H1 (cell line): ENCODE measurements at places on chromosomes 1 and 21.

GRCh38 chr1:239590556-239590955 is 204.2 kb downstream of the CHRM3 start:
- H3K4me1 ChIP-seq: no peaks in the 10 kb centered on the region
- H3K27ac ChIP-seq: no peak overlapping the region
- H3K4me3 ChIP-seq: no peak overlapping the region
- DNase-seq: no peak
- H3K27me3 ChIP-seq: no peaks in the 10 kb centered on the region

DNA sequence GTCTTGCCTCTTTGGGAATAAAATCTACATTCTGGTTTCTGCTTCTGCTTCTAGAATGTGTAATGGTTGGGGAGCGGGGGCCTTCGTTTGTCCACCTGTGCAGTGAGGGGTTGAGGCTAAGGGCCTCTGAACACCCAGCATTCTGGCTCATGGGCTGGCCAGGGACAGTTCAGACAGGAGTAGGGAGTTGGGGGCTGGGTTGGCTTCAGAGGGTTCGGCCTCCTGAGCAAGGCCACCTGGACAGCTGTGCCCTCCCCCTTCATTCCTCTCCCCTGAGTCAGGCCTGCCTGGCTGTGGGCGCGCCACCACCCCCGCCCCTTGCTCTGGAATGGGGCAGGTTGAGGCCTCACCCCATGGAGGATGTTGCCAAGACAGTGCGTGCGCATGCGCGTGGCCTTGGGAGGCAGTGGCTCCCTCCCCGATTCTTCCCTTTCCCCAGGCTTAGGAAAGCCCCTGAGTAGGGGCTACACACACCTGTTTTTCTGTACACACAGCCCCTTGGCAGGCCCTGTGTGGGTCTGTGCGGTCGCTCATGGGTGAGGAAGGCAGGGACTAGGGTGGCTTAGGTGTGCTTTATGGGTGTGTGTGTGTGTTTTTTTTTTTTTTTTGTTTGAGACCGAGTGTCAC is 57.0 kb downstream of the YARS1 start:
- peak overlapping the region; percentile 49 for H3K4me3 ChIP-seq
- H3K27ac ChIP-seq: peak overlapping the region; percentile 87
- peak; percentile 99 for DNase-seq
- H3K27me3 ChIP-seq: no peaks in the 10 kb centered on the region

DNA sequence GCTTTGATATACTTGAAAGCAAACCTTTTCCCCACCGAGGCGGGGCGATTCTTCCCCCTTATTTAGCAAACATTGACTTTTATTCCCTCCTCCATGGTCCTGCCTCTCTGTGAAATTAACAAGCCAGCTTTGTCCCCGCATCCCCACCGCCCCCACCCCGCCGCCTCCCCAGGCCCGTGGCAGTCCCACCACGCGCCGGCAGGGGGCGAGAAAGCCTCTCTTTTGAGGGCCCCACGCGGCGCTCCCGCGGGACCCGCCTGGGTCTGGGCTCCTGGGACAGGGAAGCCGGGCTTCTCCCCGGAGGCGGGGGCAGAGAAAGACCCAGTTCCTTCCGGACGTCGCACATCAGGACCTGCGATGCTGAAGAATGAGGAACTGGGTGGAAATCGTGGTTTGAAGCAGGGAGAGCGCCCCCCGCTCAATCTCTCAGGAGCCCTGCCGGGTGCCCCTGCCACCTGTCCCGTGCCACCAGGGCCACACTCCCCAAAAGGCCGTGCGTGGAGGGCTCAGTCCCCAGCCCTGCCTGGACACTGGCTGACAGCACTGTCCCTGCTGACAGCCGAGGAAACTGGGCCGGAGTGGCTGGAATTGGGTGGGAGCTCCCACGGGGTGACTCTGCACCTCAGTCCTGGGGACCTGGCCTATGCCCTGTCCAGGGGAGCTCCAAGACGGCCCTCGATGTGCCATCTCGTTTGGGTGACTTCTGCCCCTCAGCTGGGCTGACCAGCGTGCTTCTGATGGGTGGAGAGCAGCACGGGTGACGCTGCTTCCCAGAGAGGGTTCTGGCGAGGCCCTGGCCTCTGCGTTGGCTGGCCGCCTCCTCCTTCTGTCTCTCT is 8.6 kb upstream of the ACTRT2 start:
- H3K4me1 ChIP-seq: no peaks in the 10 kb centered on the region
- DNase-seq: peak; percentile 77
- H3K36me3 ChIP-seq: no peaks in the 10 kb centered on the region
- no peaks in the 10 kb centered on the region; the same call in 1 of the 2 replicates for H3K27me3 ChIP-seq
- no peak overlapping the region for H3K4me3 ChIP-seq

- no peak for DNase-seq
- H3K27me3 ChIP-seq: no peaks in the 10 kb centered on the region
- H3K4me3 ChIP-seq: no peak overlapping the region
- no peaks in the 10 kb centered on the region for H3K36me3 ChIP-seq
Measured at GRCh38 chr21:14752345-14752909, 206.3 kb upstream of the SAMSN1 start.

DNA sequence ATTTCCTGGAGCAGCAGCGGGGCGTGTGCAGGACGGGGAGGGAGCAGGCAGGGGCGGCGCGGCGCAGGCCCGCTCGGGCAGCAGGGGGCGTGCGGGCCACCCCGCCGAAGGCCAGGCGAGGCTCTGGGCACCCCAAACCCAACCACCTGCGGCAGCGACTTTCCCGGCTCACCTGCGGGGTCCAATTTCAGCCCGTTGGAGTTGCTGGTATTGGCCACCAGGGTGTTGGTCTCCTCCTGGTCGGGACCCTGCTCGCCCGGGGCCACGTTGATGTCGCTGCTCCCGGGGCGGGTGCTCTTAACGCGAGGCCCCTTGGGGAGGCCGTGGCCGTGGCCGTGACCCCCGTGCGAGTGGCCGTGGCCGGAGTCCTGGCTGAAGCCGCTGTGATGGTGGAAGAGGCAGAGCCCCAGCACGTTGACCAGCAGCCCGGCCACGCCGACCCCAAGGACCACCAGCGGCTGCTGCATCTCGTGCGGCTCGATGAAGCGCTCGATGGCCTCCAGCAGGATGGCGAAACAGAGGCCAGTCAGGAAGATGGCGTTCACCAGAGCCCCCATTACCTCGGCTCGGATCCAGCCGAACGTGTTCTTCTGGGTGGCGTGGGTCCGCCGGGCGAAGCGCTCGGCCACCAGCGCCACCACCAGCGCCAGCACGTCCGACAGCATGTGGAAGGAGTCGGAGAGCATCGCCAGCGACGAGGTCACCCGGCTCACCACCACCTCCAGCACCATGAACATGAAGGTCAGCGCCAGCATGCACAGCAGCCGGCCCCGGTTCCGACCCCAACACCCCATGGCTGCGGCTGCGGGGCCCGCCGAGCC is 932 bp downstream of the SLC30A1 start:
- no peaks in the 10 kb centered on the region for H3K4me1 ChIP-seq
- H3K4me3 ChIP-seq: peak overlapping the region; percentile 92
- peak; percentile 53 for DNase-seq
- H3K36me3 ChIP-seq: peaks cover 29% of the 10 kb centered on the region; the same call in 1 of the 2 replicates
- H3K27me3 ChIP-seq: no peaks in the 10 kb centered on the region
- H3K27ac ChIP-seq: no peak overlapping the region

GRCh38 chr1:28118640-28119307 is 30.4 kb upstream of the EYA3 start:
- H3K36me3 ChIP-seq: no peaks in the 10 kb centered on the region
- no peak overlapping the region for H3K27ac ChIP-seq
- H3K27me3 ChIP-seq: no peaks in the 10 kb centered on the region
- DNase-seq: no peak
- H3K4me1 ChIP-seq: no peaks in the 10 kb centered on the region

GRCh38 chr1:10856863-10857598 is 60.6 kb upstream of the CASZ1 start:
- peaks cover 15% of the 10 kb centered on the region for H3K4me1 ChIP-seq
- H3K27ac ChIP-seq: no peak overlapping the region

DNA sequence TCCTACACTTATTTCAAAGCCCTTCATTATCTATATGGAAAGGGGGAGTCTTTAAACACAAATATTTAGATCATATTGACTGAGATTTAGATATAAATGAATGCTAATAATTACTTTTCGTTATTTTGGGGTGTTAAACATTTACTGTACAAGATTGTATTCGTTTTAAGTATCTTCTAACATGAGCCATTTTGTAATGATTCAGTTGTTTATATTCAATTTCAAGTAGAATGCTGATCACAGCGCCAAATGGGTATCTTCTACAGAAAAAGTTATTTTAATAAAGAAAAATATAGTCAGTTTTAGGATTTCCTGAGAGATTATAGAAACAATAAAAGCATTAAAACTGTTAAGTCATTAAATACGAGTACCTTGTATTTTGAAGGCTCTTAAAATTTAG is 104.5 kb upstream of the HNRNPU start:
- peaks cover 9% of the 10 kb centered on the region; the same call in 1 of the 2 replicates for H3K4me1 ChIP-seq
- H3K4me3 ChIP-seq: peak overlapping the region; percentile 65; the same call in 1 of the 2 replicates
- no peak overlapping the region for H3K27ac ChIP-seq
- H3K27me3 ChIP-seq: no peaks in the 10 kb centered on the region

DNA sequence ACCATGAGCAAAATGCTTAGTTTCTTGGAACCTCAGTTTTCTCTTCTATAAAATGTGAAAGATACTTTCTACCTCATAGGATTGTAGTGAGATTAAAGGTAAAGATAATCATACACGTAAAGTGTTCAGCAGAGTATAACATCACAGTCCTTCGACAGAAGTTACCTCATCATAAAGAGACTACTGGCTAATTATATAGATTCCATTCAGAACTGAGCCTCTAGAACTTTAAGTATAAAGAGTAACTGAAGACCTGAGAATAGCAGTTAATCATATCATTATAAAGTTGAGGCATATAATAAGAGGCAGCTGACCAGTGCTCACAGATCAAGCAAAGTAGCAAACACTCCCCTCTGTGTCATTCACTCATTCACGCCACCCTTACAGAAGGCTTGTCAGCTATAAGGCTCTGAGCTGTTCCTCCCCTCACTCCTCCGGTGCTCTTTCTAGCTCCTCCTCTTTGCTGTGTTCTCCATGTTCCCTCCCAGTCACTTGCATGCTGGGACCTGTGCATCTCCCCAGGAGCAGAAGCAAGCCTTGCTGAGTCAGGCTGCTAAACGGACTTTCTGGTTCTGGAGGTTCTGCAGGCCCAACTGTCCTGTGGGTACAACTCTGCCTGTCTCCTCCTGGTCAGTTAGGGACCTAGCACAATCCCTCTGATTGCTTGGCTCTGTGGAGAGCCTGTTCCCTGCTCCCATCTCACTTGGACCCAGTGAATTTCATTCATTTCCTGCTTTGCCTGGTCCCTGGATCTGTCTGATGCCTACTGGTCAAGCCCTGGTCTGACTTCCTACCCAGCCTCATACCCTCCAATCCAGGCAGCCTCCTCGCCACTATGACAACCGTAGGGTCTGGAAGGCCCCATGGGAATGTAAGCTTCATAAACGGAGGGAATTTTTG is 28.3 kb upstream of the LY9 start:
- no peaks in the 10 kb centered on the region for H3K4me1 ChIP-seq
- H3K4me3 ChIP-seq: no peak overlapping the region
- H3K27me3 ChIP-seq: no peaks in the 10 kb centered on the region
- no peak for DNase-seq

DNA sequence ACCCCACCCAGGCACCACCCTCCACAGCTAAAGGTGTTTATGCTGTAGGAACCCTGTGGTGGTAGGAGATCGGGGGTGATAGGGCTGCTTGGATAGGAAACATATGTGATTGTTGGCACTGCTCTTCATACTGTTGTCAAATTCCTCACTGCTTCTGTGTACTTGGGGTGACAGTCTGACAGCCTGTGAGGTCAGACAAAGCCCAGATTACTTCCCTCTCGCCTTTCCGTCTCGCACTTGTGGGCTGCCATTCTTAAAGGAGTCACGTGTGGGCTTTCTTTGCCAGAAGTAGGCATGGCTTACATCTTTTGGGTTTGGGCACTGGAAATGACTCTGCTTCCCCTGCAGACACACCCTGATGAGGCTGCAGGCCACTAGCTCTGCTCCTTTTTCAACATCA is 363.8 kb downstream of the DISC1 start:
- DNase-seq: no peak
- H3K27ac ChIP-seq: no peak overlapping the region
- no peak overlapping the region for H3K4me3 ChIP-seq

- no peaks in the 10 kb centered on the region for H3K36me3 ChIP-seq
- H3K27me3 ChIP-seq: no peaks in the 10 kb centered on the region
- DNase-seq: no peak
- no peaks in the 10 kb centered on the region for H3K4me1 ChIP-seq
Measured at GRCh38 chr21:16794950-16795349, 717.9 kb upstream of the CXADR start.

DNA sequence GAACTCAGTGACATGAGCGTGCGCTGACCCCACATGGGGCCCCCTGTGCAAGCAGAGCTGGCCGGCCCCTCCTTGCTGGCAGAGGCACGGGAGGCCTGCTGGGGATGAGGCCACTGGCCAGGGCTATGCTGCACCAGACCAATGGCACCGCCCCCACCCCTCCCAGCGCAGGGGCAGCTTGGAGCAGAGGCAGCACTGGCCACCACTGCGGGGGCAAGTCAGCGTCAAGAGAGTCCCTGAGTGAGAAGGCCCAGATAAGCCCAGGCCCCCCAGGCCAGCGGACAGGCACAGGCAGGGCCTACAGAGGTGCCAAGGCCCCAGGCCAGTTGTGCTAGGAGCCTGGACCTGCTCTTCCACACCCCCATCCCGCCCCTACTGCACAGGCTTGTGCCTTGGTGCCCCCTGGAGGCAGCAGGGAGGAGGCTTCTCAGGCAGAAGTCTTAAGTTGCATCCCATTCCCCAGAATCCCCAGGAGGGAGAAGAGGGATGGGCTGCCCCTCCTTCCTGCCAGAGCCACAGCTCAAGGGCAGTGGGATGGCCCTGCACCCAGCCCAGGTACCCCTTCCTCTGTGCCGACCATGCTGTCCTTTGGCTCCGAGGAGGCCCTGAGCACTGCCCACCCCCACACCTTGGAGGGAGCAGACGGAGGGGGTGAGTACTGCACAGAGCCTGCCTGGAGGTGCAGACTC is 35.8 kb downstream of the EPHX1 start:
- no peak overlapping the region for H3K4me3 ChIP-seq
- DNase-seq: peak; percentile 82
- H3K36me3 ChIP-seq: peaks cover 11% of the 10 kb centered on the region; the same call in 1 of the 2 replicates
- H3K27me3 ChIP-seq: no peaks in the 10 kb centered on the region
- H3K4me1 ChIP-seq: no peaks in the 10 kb centered on the region

DNA sequence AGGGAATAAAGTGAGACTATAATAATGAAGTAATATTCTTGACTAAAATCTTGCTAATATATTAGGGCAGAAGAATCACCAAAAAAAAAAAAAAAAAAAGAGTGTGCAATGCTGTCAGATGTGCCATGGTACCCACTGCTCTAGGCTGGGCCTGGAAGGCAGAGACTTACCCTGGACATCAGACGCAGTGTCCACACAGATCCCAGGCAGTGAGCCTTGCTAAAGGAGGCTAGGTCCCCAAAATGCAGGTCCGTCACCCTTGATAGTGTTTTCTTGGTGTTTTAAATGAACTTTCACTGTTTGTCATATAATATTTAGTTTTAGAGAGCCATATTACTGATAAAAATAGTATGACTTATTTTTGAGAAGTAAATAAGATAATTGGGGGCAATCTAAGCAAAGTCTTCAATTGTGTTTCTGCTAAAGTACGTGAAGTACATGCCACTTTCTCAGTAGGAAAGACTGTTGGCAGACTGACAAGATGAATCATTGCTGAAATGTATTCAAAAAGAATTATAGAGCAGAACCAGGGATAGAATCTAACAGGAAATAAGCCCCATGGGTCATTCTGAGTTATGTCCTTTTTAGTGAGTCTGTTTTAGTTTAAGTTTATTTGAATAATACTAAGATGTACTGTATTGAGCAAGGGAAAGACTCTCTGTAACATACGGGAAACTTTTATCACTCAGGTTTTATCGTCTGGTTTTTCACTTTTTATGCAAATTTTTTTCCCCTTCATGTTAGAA is 74.6 kb upstream of the PDC start:
- no peaks in the 10 kb centered on the region for H3K36me3 ChIP-seq
- H3K27ac ChIP-seq: no peak overlapping the region
- no peak overlapping the region for H3K4me3 ChIP-seq
- no peaks in the 10 kb centered on the region for H3K27me3 ChIP-seq
- H3K4me1 ChIP-seq: no peaks in the 10 kb centered on the region
- DNase-seq: no peak
